Smooth muscle cell of the pulmonary artery (primary cell): ENCODE measurements at places on chromosomes 4 and X. TPM values are rescaled to one million over a fixed set of nuclear protein-coding genes. Genes with fewer than 3 reads are reported as not detected.

HSPA4L gene
- total RNA-seq: 11.3 and 17.0 TPM in 2 replicates

FOXO4 gene
- 6.1 and 9.6 TPM in 2 replicates for total RNA-seq

EXOC1L gene
- total RNA-seq: not detected in 2 replicates

TMEM35A gene
- total RNA-seq: 5.5 and 7.2 TPM in 2 replicates

SETD7 gene
- 89.5 and 121 TPM in 2 replicates for total RNA-seq

GPRASP2 gene
- total RNA-seq: 14.2 and 17.8 TPM in 2 replicates

COL4A5 gene
- total RNA-seq: 130 and 267 TPM in 2 replicates

GPR34 gene
- total RNA-seq: 0.07 TPM in 1 of 2 replicates, not detected in the other

PNMA6F gene
- total RNA-seq: not detected in 2 replicates

MUC7 gene
- not detected in 2 replicates for total RNA-seq
